ENCODE measurements at places on chromosomes 2 and 18.
A peak's percentile ranks its signal among the peaks of the same experiment; 100 is the strongest.

- peak; percentile 54 for DNase-seq
These were observed 74.7 kb downstream of the HNRNPLL start for GRCh38 chr2:38528008-38528442.

- no peak for DNase-seq
These were observed 55.1 kb upstream of the SLC66A3 start for GRCh38 chr2:11100130-11100529.

DNA sequence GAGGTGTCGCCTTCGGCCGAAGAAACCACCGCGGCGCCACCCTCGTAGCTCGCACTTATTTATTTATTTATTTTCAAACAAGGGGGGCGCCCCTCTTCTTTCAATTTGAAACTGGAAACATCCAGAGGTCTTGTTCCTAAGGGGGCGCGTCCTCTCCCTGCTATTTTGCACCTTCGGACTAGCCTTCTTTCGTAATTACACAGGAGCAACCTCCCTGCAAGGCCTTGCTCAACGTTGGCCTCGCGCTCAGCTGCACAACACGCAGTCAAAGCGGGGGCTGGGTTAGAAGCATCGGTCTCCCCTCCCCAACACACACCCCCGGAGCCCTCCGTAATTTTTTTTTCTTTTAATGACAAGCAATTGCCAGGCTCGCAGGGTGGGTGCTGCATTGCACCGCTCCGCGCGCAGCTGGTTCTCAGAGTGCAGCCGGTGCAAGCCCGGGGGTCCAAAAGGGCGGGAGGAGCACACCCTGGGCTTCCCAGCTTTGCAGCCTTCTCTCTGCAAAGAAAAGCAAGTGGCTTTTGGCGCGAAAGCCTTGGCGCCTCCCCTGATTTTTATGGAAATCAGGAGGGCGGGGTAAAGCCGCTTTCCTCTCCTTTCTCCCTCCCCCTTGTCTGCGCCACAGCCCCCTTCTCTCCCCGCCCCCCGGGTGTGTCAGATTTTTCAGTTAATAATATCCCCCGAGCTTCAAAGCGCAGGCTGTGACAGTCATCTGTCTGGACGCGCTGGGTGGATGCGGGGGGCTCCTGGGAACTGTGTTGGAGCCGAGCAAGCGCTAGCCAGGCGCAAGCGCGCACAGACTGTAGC is at the start of gene MYCN:
MYCN (plus strand) TSS at position 697 of the 807 bp plus-strand sequence. CDS start 1,515 bp downstream, outside the sequence.
- DNase-seq: peak; percentile 84

- no peak for DNase-seq
These were observed 155.7 kb downstream of the ALK start for GRCh38 chr2:29765721-29766120.

DNA sequence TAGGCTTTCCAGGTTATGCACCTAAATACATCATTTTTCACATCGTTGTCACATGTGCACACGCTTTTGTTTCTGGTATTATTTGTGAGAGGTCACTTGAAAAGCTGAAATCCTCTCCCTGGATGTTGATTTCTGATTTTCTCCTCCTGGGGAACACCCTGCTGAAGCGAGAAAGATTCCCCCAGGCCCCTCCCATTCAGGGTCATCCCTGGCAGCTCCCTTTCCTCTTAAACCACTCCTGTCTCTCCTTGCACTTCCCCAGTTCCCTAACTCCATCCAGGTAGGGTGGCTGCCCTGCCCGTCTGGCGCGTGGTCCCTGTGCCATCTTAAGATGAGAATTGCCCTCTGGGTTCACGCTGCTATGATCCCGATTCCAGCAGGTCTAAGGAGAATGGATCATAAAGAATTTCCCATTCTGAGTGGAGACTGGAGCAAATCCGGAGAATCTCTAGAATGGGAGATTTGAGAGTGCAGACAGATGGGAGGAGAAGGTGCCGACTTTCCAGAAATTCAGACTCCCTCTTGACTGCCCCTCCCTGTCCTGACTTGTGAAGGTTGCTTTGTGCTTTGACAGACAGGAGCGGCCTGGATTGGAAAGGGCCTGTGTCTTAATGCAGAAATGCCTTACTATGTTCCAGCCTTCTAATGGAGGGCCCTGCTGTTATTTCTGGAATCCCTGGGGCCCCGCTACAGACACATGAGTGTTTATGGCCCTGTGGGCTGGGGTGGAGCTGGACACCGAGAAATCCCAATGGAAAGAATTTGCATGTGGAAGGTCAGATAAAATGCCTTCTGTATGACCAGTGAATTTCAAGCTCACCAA is 1.3 kb upstream of the YWHAQ start:
- no peak for DNase-seq

DNA sequence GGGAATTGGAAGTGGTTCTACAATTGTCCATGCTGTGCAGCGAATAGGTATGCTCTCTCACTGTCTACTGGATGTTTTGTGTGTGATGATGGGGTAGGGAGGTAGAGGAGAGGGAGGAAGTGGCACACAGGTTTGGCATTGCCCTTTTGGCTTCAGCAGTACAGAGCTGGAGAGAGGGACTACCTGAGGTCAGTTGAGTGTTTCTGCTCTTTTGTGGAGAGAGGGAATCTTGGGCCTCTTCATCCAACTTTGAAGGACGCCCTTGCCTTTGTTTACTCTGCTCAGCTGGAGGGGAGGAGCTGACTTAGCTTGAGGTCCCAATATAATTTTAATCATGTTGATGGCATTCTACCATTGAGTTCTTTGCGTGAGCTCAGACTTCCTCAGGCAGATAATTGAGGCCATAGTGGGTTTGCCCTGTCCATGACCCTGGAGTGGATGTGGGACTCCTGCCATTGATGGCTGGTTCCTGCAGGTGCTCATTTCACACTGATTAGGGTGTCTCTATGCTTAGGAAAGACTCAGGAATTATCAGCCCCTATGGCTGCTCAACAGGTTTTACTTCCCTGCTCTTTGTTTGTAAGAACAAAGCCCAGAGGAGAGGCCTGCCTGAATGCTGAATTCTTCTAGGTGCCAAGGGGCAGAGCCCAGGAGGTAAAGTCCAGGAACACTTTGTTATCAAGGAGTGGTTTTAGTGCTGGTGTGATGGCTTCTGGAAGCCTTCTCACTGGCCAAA is 7.2 kb downstream of the RPIA start:
- DNase-seq: no peak

DNA sequence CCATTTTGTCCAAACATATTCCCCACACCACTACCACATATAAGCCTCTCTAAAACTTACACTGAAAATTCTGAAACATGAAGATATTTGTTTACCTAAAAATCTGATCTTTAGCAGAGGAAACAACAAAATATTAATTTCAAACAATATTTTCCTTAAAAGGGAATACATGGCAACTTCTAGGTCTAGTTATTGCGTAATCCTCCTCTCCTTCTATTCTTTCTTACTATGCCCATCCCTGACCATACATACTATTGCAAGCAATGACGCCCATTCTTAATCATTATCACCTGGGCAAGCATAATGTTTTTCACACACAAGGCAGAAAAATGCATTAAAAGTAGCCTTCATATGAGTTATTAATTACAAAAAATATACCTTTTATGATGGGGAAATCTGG is 372.6 kb downstream of the ZEB2 start:
- DNase-seq: no peak

DNA sequence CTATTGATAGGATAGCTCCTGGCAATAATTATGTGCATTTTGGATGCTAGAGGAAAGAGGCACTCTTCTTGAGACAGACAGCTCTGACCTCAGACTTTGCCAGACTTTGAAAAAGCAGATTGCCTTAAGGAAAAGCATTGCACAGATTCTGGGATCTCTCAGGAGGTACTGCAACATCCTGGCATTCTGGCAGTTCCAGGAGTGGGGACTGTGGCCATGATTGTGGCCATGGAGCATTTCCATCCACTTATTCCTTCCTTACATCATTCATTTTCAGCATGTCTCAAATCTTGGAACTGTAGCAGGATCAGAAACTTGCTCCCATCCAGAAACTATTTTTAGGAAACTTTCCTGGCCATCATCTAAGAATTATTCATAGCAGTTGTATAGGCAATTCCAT is 144.9 kb upstream of the FOSL2 start:
- no peak for DNase-seq

- DNase-seq: no peak
These were observed 23.5 kb upstream of the MFF start for GRCh38 chr2:227301523-227301922.

- no peak for DNase-seq
These were observed 248.7 kb downstream of the PTPRM start for GRCh38 chr18:7815787-7816186.

DNA sequence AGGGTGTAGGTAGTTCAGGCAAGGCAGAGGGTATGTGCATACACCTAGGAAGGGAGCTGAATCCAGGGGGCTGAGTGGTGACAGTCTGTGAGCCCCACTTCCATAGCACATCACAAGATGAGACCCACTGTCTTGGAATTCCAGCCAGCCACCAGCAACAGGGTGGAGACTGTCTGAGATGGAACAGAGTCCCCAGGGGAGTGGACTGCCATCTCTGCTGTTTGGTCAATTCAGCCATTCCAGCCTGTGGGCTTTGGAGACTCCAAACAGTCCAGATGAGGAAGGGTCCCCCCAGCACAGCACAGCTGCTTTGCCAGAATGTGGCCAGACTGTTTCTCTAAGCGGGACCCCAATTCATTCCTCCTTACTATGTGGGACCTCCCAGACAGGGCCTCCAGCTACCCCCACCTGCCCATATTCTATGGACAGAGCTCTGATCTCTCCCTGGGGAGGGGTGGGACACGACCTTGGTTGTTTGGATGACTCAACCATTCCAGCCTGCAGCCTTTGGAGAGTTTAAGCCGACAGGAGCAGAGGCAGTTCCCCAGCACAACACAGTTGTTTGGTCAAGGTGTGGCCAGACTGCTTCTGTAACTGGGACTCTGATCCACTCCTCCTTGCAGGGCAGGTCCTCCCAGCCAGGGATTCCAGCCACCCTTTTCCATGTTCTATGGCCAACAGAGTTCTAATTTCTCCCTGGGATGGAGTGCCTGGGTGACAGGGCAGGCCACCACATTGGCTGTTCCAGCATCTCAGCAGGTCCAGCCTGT is 178.0 kb downstream of the RND3 start:
- peak; percentile 42 for DNase-seq

DNA sequence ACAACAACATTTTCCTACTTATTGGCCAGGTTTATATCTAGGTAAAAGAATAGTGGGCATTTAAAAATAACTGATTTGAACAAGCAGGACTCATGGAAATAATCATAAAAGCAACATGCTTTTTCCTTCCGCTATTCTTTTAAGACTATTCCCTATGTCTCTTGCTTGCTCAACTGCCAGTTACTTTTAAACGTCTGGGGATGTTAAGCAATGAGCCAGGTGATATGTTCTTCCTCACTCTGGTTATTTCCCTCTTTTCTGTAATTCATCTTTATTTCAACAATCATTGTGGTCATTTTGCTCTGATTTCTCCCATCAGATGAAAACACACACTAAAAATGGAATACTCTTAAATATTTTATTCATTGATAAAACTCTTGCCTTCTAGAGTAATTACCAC is 33.4 kb upstream of the SLC8A1 start:
- DNase-seq: no peak

DNA sequence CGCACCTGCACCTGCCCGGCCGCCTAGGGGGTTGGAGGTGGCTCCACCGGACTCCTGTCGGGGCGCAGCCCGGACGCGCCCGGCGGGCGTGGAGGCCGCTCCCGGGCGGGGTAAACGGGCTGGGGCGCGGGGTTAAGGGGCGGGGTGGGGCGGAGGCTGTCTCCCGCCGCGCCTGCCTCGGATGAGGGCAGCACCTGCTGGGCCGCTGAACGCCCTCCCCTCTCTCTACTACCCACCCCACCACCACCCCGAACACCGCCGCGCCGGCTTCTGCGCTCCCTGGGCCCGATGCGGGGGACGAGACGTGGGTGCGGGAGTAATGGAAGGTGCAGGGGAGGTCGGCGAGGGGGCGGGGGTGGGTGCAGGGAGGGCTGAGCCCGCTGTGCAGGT is 224.8 kb upstream of the ID2 start:
- no peak for DNase-seq

GRCh38 chr2:20196657-20197161 is 28.2 kb downstream of the SDC1 start:
- no peak for DNase-seq

DNA sequence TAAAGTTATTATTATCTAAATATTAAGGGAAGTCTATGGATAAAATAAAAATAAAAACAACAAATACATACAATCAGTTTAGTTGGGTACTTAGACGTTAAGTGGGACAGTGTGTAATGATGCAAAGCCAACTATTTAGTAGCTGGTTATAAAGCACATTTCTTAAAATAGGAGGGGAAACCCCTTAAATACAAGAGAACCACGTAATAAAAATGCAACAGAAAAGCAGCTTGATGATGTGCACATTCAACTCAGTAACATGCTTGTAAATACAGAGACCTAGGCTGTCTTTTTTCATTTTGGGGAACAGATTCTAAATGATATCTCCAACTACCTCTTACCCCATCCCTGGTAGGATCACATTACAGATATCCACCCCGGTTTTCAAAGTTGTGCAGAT is 134.3 kb upstream of the AQP4 start:
- DNase-seq: no peak

GRCh38 chr18:51191128-51191717 is 6.3 kb downstream of the MEX3C start:
- no peak for DNase-seq

GRCh38 chr2:45083175-45083574 is 73.9 kb upstream of the SIX2 start:
- DNase-seq: no peak

GRCh38 chr18:77118256-77119090 is 14.1 kb downstream of the MBP start:
- no peak for DNase-seq

GRCh38 chr2:65368468-65368867 is 63.9 kb downstream of the SPRED2 start:
- DNase-seq: no peak

DNA sequence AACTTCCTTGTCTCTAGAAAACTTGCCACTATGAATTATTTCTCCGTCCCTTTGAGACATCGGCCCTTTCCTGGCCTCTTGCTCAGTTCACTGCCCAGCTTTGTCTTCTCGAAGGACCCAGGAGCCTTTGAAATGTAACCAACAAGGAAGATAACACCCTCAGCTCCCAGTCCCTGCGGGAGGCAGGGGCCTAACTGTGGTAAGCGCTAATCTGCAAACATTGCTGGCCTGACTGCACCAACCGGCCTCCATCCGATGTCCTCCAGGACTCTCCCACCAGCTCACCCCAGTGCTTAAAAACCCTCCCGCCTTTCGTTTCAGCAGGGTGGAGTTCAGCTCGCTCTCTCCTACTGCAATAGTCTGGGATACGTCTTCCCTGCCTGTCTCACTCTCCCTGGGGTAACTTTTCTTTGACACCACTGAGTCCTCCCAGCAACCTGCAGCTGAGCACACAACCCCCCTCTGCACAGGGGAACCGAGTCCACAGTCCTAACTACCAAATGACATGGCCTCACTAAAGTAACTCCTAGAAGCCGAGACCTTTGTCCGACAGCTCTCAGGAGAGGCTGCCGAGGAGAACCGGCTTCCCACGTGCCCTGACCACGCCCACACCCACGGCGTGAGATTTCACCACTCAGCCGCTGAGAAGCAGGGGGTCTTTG is 76.1 kb downstream of the MBP start:
- peak; percentile 50 for DNase-seq

DNA sequence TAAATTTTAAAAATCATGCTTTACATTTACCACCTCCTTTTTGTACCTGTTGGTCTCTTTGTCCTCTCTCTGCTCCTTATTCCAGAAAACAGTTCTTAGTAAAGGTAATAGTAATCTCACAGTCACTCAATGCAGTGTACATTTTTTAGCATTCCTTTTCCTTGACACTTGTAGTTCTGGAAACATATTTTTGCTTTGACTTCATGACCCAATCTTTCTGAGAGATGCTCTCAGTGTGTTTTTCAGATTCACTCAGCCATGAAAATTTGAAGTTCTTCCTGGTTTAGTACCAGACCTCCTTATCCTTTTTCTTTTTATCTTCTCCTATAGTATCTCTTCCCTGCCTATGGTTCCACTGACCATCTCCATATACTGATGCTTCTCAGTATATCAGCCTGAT is 747.5 kb upstream of the ZEB2 start:
- no peak for DNase-seq

All from HuH-7 (cell line).